ENCODE measurements at places on chromosomes 3 and 15. TPM values are rescaled to one million over a fixed set of nuclear protein-coding genes. Genes with fewer than 3 reads are reported as not detected.

DNA sequence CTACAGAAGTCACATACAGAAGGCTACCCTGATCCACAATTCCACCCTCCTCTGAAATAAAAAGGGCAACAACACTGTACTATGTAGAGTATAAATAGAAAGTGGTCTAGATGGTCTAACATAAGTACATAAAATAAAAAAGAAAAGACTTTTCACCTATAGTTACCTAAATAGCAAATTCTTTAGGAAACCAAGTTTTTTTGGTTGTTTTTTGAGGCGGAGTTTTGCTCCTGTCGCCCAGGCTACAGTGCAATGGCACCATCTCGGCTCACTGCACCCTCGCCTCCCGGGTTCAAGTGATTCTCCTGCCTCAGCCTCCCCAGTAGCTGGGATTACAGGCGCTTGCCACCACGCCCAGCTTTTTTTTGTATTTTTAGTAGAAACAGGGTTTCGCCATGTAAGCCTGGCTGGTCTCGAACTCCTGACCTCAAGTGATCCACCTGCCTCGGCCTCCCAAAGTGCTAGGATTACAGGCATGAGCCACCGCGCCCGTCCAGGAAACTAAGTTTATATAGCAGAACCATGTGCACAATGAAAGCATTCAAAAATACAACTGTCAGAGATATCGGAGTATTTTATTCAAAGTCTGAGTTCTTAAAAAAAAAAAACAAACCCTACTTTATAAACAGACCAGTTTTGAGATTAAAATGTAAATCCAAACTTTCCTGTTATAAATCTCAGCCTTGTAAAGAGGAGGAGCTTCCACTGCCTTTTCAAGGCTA is 1.7 kb downstream of the SIN3A start:
- peak; percentile 58 for DNase-seq

Gene PPM1L
- 13.8 TPM for total RNA-seq

GRCh38 chr3:42493126-42493797 is 9.2 kb upstream of the VIPR1 start:
- DNase-seq, result no peak

DNA sequence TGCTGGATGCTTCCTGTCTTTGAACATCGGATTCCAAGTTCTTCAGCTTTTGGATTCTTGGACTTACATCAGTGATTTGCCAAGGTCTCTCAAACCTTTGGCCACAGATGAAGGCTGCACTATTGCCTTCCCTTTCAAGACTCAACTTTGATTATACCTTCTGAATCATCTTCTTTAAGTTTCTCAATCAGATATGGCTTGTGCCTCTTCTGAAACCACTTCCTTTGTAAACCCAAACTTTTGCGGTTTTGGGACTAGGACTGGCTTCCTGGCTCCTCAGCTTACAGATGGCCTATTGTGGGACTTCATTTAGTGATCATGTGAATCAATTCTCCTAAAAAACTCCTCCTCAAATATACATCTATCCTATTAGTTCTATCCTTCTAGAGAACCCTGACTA is 47.1 kb upstream of the CADPS start:
- no peak for DNase-seq

DNA sequence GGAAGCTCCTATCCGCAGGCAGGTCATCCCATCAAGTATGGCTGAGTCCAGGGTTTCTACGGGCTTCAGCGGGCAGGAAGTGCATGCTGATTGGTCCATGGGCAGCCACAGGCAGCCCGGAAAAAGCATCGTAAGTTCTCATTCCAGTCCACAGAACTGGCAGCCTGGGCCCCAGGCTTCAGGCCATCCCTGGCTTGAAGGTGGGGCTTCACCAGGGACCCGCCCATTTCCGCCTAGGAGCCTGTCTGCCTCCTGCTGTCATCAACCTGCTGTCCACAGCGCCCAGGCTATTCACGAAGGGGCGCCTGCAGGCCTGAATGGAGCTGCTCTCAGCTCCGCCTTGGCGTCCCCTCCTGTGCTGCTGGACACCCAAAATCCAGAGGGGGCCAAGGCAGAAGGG is 13.9 kb downstream of the PCYT1A start:
- no peak for DNase-seq

- DNase-seq, result no peak
Observed at GRCh38 chr3:73213896-73214295, 152.4 kb downstream of the EBLN2 start.

Gene AGTR1
- 5.6 TPM for total RNA-seq

Gene GABRA5
- total RNA-seq, result not detected

- DNase-seq, result no peak
Observed at GRCh38 chr3:108280476-108280875, 15.9 kb upstream of the HHLA2 start.

DNA sequence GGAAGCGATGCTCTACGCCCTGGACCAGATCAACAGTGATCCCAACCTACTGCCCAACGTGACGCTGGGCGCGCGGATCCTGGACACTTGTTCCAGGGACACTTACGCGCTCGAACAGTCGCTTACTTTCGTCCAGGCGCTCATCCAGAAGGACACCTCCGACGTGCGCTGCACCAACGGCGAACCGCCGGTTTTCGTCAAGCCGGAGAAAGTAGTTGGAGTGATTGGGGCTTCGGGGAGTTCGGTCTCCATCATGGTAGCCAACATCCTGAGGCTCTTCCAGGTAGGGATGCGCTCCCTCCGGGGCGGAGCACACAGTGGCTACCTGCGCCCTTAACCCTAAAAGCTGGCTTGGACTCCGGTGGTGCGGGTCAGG is 698 bp downstream of the GRM7 start:
- peak; percentile 48 for DNase-seq
